ENCODE measurements at places on chromosomes 3 and 15.

DNA sequence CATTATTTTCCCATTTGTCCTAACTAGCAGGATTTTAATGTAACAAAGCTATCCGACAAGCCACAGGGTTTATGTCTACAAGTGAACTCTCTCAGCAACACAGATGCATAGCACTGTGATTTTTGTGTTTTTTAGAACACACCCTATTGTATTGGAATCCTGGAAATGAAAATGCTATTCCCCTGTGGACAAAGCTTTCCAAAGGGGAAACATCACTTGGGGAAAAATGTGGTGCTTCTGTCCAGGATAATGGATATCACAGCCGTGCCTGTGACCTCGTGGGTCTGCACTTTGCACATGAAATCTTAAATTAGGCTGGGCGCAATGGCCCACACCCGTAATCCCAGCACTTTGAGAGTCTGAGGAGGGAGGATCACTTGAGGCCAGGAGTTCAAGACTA lies 60.6 kb downstream of the EFCAB12 start:
- DNase-seq = no peak

DNA sequence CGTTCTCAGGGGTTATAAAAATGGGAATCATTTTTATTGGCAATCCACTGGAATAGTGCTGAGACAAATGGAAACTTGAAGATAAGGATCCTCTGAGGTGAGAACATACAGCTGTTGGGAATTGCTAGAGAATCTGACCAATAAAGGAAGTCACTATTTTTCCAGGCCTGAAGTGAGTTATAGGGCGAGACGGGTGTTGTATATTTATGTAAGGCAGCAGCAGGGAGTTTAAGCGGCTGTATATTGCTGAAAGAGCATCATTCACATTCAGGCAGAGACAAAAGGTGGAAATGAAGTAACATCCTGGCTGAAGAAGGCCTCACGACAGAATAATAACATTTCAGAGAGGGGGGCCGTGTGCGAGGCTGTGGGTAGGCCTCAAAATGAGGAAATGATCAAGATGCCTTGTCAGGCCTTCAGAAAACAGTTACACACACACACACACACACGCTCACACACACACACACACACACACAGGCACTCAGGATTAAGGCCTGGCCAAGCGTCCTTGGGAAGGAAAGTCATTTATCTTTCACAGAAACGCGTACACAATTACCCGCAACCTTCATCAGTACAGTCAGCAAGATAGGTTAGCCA lies 964.9 kb upstream of the NR2F2 start:
- DNase-seq = no peak

DNA sequence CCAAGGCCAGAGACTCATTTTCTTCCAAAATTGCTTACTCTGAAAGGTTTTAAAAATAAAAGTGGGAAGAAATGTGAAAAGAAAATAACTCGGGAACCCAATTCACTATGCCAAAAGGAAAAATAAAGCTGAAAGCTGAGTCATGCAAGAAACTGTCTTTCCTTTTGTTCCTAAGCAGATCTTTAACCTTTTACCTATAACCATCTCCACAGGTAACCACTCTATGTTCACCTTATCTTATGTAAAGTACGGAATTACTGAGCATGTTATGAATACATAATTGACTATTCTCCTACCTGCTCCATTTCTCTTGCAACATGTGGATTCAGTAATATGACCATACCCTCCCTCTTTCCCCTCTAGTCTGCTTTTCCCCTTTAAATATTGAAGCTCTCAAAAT lies 62.0 kb downstream of the MINDY4B start:
- DNase-seq = no peak

DNA sequence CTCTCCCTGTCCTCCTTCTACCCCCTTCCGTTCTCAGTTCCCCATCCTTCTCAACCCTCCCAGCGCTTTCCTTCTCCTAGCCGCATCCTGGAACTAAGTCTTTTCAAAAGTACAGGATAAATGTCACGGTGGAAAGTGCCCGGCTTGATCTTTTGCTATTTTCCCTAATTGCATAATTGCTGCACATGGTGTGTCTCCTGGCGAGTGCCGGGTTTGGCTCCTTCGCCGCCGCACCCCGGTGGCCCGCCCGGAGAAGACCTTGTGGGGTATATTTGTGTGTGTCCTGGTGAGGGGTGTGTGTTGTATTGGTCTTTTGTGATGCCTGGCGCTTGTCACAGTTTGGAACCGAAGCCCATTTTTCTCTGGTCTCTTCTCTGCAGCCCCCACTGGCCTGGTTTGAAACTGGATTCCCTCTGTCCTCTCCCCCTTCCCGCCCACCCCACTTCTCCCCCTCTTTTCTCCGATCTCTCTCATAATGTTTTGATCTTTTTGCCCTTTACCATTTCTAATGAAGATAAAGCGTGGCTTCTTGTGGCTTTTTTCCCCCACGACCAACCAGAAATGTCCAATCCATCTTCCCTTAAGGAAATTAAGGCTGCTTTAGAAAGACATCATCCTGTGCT lies 692 bp downstream of the UBE2E2 start:
- DNase-seq = no peak

GRCh38 chr3:32996048-32996754 lies 44.8 kb downstream of the CCR4 start:
- DNase-seq = no peak

DNA sequence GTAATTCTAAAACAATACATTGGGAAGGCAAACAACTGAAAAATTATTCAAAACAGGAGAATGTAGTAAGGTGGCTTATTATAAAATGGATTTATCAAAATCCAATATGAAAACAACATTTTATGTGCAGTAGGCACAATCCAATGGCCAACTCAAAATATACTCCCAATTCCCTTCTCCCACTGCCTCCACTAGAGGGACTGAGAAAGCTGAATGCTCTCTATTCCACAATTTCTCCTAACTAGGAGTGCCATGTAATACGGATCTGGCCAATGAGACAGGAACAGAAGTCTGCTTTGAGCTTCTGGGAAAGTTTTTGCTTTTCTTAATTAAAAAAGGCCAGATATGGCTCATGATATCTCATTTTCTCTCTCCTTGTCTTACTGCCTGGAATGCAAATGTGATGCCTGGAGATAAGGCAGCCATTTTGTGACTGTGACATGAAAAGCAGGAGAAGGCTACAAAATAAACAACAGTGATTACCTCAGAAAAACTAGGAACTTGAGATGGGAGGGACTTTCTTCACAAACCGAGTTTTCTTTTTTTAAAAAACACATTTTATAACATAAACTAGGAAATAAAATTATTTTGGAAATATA lies 18.8 kb upstream of the VGLL4 start:
- no peak for DNase-seq

GRCh38 chr3:129268396-129268795 lies 10.3 kb upstream of the HMCES start:
- DNase-seq = no peak

DNA sequence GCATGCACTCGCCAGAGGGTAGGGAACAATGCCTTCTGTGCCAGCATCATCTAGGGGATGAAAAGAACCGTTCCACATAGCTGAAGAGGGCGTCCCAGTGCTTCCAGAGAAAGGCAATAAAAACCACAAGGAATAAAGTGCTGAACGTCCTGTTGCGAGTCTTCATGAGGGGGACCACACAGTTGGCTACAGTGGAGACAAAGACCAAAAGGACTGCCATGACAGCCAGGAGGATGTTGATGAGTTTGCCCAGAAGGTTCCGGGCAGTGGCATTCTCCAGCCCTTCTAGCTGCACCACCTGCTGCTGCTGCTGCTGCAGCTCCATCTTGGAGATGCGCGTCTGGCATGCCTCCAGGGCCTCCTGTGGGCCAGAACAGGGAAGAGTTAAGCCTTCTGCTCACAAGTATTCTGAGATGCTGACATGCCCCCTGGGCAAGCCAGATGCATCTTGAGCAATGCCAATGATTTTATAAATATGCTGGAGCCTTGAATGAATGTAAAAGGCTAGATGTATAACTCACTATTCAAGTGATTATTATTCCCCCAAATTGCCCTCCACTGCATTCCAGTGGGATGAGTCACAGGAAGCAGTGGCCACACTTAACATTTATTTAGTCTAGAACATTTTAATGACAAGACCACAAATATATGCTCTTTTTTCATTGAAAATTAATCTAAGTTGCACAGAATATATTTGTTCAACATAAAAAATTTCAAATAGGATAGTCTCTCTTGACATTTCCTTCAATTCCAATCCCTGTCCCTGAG lies 45.1 kb upstream of the PLXND1 start:
- peak; percentile 70 for DNase-seq

GRCh38 chr15:68430471-68431036 lies 1.4 kb downstream of the ITGA11 start:
- no peak for DNase-seq

DNA sequence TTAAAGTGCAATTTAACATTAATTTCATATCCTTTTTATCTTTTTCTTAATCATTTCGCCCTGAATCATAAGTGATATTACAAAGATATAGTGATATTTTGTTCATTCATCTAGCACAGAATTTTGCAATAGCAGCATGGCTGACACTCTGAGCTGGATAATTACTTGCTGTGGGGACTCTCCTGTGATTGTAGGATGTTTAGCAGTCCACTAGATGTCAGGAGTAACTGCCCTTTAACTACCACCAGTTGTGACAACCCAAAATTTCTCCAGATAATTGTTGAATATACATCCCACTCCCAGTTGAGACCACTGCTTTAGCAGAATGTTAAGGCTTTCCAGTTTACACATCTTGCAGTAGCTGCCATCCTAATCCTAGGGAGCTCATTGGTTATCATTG lies 196.8 kb upstream of the MBNL1 start:
- DNase-seq = no peak
